Memory B cell (primary cell): ENCODE measurements at places on chromosomes 2 and 18.
A peak's percentile ranks its signal among the peaks of the same experiment; 100 is the strongest.

DNA sequence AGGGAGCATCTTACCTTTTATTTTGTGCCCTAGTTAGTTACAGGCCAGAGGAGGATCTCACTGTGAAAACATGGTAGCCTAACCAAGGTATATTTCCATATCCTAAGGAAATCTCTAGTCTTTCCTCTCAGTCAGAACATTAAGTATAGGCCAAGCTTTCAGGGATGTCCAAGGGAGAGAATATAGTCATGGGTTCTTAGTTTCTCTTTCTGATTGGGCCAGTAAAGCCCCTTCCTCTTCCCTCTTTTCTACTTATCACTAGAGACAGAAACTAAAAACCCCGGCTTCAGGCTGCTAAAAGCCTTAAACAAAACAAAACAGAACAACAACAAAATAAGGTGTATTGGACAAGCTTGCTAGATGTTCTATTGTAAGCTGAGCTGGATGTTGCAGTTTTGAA lies 44.3 kb upstream of the TNFRSF11A start:
- no peaks in the 10 kb centered on the region for H3K27me3 ChIP-seq
- no peak for DNase-seq
- peaks cover 28% of the 10 kb centered on the region for H3K36me3 ChIP-seq
- H3K4me3 ChIP-seq: no peak overlapping the region
- no peaks in the 10 kb centered on the region for H3K4me1 ChIP-seq
- peak overlapping the region; percentile 17 for H3K27ac ChIP-seq

DNA sequence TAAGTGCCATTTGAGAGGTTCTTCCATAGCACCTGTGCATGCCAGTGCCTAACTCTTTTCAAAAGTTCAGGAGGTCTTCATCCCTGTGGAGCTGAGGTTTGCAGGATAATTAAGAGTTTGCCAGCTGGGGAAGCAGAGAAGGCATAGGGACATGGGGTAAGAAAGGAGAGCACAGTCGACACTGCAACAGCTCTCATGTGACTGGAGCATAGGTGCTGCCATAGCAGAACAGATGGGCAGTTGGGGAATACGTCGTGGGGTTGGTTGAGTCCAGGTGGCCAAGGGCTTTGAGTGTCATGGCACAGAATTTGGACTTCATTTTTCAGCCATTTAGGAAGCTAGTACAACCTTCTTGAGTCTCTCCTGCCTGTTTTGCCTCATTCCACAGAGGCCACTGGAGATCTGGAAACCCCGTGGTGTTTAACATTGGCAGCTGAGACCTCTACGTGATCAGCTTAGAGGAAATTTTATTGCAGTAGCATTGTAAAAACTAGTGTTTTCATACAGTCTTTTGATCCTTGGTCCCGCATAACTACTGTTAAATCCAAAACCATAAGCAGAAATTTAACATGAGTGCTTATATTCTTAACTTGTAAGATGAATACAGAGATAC lies 65.1 kb downstream of the CRIM1 start:
- H3K27me3 ChIP-seq: peaks cover 8% of the 10 kb centered on the region
- no peak overlapping the region for H3K4me3 ChIP-seq
- no peaks in the 10 kb centered on the region for H3K4me1 ChIP-seq
- no peak overlapping the region for H3K27ac ChIP-seq
- H3K36me3 ChIP-seq: no peaks in the 10 kb centered on the region

DNA sequence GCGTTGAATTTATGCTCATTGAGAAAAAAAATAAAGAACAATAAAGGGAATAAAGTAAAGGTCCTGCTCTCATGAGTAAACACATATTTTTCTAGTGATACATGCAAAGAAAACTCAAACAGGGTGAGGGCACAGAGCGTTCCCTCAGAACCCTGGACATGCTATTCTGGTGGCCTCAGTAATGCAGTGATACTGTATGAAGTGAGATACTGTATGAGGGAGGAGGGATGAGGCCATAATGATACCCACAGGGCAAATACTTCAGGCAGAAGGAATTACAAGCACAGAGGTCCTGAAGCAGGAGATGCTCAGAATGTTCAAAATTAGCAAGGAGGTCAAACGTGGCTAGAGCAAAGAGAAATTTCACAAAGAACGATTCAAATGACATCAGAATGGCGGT lies 28.4 kb upstream of the RNU4ATAC start:
- no peak overlapping the region for H3K27ac ChIP-seq
- H3K27me3 ChIP-seq: no peaks in the 10 kb centered on the region
- no peak overlapping the region for H3K4me3 ChIP-seq
- peaks cover 16% of the 10 kb centered on the region for H3K4me1 ChIP-seq
- DNase-seq: no peak

GRCh38 chr2:98522854-98523253 lies 78.2 kb downstream of the INPP4A start:
- H3K4me3 ChIP-seq: no peak overlapping the region
- peaks cover 22% of the 10 kb centered on the region for H3K36me3 ChIP-seq
- H3K4me1 ChIP-seq: no peaks in the 10 kb centered on the region
- no peaks in the 10 kb centered on the region for H3K27me3 ChIP-seq
- no peak for DNase-seq

DNA sequence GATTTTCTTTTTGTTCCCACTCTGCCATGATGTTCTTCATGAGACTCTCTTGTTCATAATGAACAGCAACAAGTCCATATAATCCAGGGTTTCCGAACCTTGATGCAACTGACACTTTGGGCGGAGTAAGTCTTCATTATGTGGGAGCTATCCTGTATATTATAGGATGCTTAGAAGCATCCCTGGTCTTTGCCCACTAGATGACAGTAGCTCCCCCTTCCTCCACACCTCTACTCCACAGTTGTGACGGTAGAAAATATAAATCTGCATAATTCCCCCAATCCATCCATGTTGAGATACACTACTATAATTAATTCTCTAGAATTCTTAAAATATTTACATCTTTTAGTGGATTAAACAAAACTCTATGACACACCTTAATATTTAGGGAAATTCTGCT lies 482.2 kb upstream of the CELF4 start:
- H3K4me1 ChIP-seq: no peaks in the 10 kb centered on the region
- H3K36me3 ChIP-seq: no peaks in the 10 kb centered on the region
- H3K27me3 ChIP-seq: no peaks in the 10 kb centered on the region
- no peak for DNase-seq
- H3K4me3 ChIP-seq: no peak overlapping the region
- H3K27ac ChIP-seq: no peak overlapping the region

DNA sequence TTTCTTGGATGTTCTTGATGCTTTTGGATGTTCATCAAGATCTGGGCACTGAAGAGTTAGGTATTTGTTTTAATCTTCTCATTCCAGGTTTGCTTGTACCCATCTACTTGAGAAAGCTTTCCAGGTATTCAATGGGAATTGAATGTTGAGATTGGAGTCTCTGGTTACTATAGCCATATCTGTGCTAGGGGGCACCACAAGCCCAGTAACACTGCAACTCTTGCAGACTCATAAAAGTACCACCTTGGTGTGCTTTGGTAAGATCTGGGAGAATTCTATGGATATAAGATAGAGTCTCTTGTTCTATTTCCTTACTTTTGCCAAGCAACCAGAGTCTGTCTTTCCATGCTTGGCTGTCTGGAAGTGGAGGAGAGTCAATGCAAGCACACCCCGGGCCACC lies 518.9 kb upstream of the VRK2 start:
- H3K27me3 ChIP-seq: no peaks in the 10 kb centered on the region
- no peaks in the 10 kb centered on the region for H3K4me1 ChIP-seq
- H3K27ac ChIP-seq: no peak overlapping the region
- no peak overlapping the region for H3K4me3 ChIP-seq
- no peak for DNase-seq

DNA sequence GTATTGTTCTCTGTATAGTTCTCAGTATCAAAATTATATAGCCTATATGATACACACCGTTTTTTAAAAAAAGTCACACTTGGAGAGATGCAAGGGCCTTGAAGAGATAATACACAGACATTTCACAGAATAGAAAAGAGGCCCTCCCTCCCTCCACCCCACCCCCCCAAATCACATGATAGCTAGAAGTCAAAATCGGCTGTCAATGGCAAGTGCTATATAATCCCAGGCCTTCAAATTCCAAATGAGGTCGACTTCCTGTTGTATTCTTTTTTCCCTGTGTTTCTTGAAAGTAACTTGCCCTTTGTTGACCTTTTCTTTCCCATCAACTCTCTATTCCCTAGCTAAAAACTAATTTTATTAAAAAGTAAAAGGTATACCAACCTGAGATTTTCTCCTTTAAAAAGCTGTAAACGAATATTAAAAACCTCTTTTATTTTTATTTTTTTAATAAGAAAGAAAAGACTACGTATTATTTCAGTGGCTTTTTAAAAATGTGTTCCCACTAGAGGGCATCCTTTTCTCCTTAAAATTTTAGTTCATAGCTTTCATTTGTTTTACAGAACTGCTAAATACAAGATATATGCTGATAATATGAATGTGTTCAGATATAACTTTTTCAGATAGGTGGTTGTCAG lies 46.6 kb downstream of the KCMF1 start:
- H3K27ac ChIP-seq: peak overlapping the region; percentile 53
- H3K4me3 ChIP-seq: no peak overlapping the region
- no peaks in the 10 kb centered on the region for H3K27me3 ChIP-seq
- peaks cover 2% of the 10 kb centered on the region for H3K36me3 ChIP-seq

DNA sequence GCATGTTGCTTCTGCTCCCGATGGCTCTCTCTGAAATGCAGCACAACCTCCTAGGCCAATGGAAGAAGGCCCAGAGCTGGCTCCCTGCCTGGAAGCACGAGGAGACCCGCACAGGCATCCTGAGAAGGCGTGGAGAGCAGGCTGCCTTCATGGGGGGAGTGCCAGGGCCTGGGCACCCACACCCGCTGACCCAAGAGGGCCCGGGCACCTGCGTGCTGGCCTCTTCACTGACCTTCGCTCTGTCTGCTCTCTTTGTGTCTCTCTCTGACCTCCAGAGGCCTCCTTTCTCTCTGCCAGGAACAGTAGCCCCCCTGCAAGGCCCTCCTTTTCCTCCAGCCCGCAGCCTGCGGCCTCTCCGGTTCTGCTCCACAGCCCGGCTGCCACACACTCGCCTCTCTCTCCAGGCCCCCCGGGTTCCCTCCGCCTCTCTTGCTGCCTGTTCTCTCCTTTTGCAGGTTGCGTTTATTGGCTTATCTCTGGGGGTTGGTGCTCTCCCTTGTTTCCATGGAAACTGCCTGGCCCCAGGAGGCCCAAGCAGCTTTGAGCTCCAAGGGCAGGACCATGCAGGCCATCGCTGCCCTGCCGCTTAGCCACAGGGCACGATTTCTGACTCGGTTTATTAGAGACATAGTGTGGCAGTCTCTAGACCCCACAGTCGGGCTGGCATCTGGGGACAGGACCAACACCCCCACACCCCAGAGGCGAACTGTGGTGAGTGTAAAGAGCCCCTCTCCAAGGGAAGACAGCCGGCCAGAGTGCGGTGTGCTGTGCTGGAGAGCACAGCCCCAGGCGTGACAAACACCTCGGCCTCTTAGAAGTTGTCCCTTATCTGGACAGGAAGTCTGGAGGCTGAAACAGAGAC lies 1.7 kb downstream of the MZT2B start:
- no peak for DNase-seq
- H3K27me3 ChIP-seq: no peaks in the 10 kb centered on the region
- H3K4me1 ChIP-seq: peaks cover 4% of the 10 kb centered on the region
- H3K36me3 ChIP-seq: no peaks in the 10 kb centered on the region

DNA sequence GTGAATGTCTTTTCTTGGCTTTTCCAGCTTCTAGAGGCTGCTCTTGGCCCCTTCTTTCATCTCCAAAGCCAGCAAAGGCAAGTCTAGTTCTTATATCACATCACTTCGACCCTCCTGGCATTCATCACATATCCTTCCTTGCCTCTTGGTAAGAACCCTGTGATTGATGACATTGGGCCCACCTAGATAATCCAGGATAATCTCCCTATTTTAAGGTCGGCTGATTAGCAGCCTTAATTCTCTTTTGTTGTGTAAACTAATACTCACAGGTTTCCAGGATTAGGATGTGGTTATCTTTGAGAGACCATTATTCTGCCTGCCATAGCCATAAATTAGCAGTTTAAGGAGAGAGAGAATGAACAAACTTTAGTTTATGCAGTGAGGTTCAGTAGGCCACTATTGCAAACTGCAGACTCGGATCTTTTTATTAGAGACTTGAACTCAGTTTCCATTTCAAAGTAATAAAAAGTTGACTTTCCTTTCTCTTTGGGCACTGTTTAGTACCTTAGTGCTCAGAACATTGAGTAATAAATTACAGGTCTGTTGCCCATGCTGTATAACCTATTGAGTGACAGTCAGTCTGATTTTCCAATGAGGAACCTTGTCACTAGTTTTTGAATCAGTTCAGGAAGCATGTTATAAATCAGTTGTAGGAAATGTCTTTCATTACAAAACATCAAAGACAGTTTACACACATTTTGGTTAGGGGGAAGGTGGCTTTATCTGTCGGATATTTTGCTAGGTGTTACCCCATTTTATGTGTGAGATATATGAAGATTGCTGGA lies 4.5 kb downstream of the NDUFV2 start:
- peak overlapping the region; percentile 60 for H3K4me3 ChIP-seq
- H3K27ac ChIP-seq: peak overlapping the region; percentile 93
- peaks cover 52% of the 10 kb centered on the region for H3K4me1 ChIP-seq

DNA sequence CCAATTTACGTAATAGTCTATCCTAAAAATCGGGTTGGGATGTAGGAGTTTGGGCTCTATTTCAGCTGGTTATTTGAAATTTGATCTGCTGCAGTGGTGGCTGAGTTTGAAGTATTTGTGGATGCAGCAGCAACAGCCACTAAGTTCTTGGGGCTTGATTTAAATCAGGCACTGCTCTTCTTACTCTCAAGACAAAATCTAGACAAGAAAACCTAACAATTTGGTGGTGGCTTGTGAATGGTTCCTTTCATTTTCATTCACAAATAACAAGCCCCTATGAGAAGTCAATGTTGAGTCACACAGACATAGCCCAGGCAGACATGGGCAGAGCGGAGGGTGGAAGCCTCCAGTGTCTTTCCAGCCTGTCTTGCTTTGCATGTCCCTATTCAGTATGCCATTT lies 199.3 kb downstream of the LTBP1 start:
- H3K36me3 ChIP-seq: no peaks in the 10 kb centered on the region
- no peak overlapping the region for H3K27ac ChIP-seq
- H3K4me1 ChIP-seq: no peaks in the 10 kb centered on the region
- no peak for DNase-seq

- H3K36me3 ChIP-seq: peaks cover 5% of the 10 kb centered on the region
- no peak for DNase-seq
- H3K4me3 ChIP-seq: no peak overlapping the region
- H3K4me1 ChIP-seq: peaks cover 26% of the 10 kb centered on the region
- H3K27me3 ChIP-seq: peaks cover 3% of the 10 kb centered on the region
These were observed 3.7 kb upstream of the ACKR3 start for GRCh38 chr2:236565879-236566402.

DNA sequence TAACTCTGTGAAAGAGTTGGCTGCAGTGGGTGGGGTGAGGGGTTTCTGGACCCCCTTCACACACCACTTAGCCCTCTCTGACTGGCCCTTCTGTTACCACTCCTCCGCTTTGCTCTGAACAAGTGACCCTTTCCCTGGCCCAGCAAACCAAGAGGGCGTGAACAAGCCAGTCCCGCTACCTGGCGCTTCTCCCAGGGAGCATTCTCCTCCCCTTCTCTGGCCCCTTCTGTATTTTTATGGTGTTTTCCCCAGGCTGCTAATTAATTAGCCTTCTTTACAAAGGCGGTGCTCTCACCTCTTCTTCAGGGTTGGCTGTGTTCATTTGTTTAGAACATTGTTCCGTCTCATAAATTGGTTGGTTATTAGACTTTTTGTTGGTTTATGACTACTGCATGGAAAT lies 180.1 kb downstream of the MGAT5 start:
- DNase-seq: no peak
- peak overlapping the region; percentile 83 for H3K27ac ChIP-seq
- peaks cover 38% of the 10 kb centered on the region for H3K36me3 ChIP-seq
- no peaks in the 10 kb centered on the region for H3K4me1 ChIP-seq
